ENCODE measurements at places on chromosomes 7 and 10. TPM values are rescaled to one million over a fixed set of nuclear protein-coding genes. Genes with fewer than 3 reads are reported as not detected.

The PNLIPRP2 gene
- total RNA-seq, result not detected

The PON1 gene
- not detected for total RNA-seq

The TRIM50 gene
- total RNA-seq, result not detected

The CALCR gene
- total RNA-seq, result not detected

The SFRP4 gene
- total RNA-seq, result not detected

The INHBA gene
- total RNA-seq, result not detected

The CCL24 gene
- total RNA-seq, result not detected

The PI4K2A gene
- 37.6 TPM for total RNA-seq

The FANK1 gene
- not detected for total RNA-seq

The SPDYE2 gene
- total RNA-seq, result not detected

The TNKS2 gene
- total RNA-seq, result 46.4 TPM

The CRYGN gene
- total RNA-seq, result not detected

The IGFBP1 gene
- not detected for total RNA-seq

The ELOVL3 gene
- total RNA-seq, result not detected

The LIPN gene
- not detected for total RNA-seq
